Myocyte (in vitro differentiated cells): ENCODE measurements at places on chromosomes 6 and 20. TPM values are rescaled to one million over a fixed set of nuclear protein-coding genes. Genes with fewer than 3 reads are reported as not detected.

DNA sequence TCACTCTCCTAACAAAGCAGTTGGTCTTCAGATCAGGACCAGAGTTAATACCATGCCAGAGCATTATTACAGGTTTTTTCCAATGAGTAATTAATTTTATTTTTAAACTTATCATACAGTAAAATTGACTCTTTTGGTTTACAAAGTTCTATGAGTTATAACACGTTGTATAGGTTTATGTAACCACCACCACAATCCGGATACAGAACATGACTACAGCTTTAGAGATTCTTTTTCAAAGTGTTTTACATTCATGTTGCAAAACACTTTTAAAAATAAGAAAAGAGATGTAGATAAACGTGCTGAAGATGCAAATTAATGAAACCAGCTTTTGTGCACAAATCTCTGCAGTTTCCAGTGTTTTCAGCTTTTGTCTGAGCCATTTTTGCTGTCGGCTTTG lies 1.5 kb upstream of the TPBG start:
- DNase-seq, result no peak

GRCh38 chr6:56595490-56596122 lies 47.1 kb downstream of the DST start:
- DNase-seq, result peak; percentile 55

- DNase-seq, result no peak
Measured at GRCh38 chr6:70180183-70180900, 122.5 kb downstream of the COL9A1 start.

GRCh38 chr6:137894779-137895385 lies 27.8 kb downstream of the TNFAIP3 start:
- no peak for DNase-seq

- peak; percentile 31 for DNase-seq
Measured at GRCh38 chr6:116280161-116280932, 617 bp upstream of the TSPYL1 start.

DNA sequence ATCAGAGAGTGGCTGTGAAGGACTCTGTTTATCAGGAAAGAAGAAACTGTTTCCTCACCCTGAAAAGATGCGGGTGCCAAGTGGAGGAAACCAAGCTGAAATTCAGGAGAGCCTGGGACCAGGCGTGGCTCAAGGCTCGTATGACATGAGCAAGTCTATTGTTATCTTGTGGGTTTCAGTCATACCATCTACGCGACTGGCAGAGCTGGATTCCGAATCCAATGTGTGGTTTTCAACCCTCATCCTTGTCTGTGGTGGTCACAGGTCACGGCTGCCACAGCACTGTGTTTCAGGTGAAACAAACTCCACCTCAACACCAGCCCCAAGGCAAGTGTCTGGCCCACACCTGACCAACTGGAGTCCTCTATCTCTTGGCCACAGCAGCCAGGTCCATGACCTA lies 9.1 kb downstream of the MC3R start:
- DNase-seq, result peak; percentile 1

- DNase-seq, result no peak
Measured at GRCh38 chr20:33552519-33552918, 62.6 kb downstream of the CBFA2T2 start.

DNA sequence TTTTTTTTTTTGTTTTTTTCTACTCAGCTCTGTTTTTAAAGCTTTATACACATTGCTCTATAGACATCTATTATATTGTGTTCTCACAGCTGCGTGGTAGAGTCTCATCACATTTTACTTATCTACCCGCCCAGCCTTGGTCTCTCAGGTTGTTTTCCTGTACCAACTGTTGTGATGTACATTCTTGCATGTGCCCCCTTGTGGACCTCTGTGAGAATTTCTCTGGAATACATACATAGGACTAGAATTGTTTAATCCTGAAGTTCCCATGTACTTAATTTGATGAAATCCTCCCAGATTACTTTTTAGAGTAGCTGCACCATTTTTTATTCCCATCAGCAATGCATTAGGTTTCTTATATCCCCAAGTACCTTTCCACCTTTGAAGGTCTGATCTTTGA lies 40.4 kb upstream of the TINAG start:
- DNase-seq, result peak; percentile 48

DNA sequence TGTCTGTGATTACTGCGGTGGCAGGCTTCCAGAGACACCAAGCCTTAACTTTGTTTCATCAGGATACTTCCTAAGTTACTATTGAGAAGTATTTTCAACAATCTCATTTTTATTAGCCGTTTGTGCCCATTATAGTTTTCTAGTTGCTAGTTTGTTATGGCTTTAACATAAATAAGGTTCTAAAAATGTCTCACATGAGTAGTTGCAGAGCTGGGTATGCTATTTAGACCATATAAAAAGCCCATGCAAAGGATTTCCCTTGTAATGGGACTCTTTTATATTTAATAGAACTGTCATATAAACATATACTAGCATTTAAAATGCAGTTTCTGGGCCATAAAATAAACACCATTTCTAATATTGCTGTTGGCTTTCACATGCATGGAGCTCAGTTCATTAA lies 205.3 kb upstream of the TCF21 start:
- DNase-seq, result no peak

DNA sequence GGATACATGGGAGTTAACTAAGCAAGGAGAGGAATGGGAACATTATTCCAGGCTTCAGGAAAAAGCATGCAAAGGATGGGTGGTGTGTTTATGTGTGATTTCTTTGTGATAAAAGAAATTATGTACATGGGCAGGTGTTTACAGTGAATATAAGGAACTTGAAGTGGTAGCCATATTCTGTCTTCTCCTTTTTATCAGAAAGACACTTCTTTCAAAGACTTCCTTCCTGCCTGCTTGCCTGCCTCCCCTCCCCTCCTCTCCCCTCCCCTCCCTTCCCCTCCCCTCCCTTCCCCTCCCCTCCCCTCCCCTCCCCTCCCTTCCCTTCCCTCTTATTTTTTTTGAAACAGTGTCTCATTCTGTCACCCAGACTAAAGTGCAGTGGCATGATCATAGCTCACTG lies 14.4 kb downstream of the CYB5R4 start:
- DNase-seq, result no peak

DNA sequence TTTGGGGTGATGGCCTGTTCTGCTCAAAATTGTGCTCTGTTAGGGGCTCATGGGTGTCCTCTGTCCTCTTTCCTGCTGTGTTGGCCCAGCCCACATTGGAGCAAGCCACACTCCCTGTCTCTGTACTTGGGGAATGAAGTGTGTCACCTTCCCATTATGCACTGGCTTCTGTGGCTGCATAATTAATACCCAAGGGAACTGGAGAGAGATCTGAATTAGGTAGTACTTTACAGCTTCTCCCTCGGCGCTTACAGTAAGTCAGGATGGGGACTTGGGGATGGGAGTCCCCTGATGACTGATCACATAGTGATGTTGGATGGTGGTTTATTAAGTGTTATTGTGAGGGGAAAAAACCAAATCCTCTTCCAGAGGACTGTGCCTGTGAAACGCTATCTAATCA lies 116.6 kb downstream of the FOXO3 start:
- DNase-seq, result peak; percentile 50

DNA sequence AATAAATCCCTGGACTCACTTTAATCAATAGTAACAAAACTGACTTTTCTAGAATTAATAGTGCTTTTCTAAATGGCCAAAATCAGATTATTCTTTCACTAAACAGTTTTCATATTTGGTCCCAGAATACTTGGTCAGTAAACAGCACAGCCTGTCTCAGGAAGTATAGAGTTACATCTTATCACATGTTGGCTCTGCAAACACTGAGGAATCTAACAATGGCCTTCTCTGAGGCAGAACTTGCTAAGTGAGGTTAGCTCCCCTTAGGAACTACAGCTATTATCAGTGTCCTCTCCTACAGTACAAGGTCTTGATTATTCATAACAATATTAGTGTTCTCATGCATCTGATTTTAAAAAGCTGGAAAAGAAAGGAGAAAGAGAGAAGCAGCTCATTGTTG lies 1622.8 kb downstream of the HACE1 start:
- DNase-seq, result no peak

Gene CDKN1A
- 1,798 and 2,123 TPM in 2 replicates for total RNA-seq

Gene PTCHD4
- 19.2 and 26.4 TPM in 2 replicates for total RNA-seq

- DNase-seq, result no peak
Measured at GRCh38 chr6:75178757-75179156, 27.1 kb downstream of the COL12A1 start.

DNA sequence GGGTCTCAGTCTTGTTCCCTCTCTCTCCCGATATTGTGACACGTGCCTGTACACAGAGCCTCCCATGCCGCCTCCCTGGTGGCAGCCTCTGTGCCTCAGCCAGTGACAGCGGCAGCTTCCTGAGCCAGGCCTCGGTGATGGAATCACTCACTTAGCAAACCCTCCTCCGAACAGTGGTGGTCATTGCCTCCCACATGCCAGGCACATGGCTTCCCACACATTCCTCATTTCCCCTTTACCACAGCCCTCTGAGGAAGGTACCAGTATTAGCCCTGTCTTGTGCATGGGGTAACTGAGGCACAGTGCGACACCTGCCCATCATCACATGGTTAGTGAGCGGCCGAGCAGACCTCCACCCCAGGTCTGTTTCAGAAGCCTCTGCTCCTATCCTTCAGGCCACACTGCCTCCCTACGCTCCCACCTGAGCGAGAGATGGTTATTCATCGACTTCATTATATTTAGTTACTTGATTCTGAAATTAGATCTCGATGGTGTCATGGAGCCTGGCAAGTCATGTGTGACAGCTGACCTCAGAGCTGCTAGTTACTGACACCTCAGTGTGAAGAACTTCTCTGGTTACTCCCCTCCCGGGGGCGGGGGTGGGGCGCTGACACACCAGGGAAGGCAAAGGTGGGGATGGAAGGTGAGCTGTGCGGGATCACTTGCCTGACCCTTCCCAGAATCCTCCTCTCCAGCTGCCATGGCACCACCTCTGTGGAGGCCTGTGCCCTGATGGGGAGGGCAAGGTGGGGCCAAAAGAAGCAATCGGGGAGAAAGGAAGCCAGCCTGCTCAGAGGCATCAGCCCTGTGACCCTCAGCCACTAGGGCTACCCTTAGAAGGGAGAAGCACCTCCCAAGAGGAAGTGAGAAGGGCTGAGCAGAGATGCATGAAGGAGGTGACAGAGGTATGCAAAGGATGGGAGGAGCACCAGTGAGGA lies 17.9 kb downstream of the MDGA1 start:
- DNase-seq, result peak; percentile 81

Gene TOX2
- total RNA-seq, result 0.16 and 0.70 TPM in 2 replicates

DNA sequence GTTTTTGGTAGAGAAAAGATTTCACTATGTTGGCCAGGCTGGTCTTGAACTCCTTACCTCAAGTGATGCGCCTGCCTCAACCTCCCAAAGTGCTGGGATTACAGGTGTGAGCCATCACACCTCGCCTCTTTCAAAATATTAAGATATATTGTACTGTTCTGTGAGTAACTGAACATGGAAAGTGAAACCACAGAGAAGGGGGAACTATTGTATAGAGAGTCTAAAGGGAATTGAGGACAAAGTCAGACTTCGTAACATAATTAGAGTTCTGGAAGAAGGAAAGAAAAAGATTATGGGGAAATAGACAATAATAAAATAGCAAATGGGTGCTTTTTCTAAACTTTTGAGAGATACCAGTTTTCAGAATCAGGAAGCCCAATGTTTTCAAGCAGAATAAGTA lies 17.4 kb upstream of the AKAP7 start:
- DNase-seq, result no peak

DNA sequence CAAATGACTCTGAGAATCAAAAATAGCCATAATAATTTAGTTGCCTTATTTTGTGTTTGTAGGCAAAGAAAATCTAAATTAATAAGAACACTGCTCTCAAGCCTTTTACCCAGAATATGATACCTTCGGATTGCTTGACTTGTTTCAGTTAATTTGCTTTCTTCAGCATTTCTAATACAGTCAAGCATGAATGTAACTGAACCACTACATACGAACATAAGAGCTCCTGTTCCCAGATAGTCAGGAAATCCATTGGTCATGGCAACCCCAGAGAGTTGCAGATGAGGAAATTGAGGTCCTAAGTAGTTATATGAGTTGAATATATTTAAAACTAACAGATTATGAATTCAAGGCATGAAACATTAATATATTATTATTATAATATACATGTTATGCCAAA lies 2.9 kb downstream of the FRK start:
- DNase-seq, result no peak

DNA sequence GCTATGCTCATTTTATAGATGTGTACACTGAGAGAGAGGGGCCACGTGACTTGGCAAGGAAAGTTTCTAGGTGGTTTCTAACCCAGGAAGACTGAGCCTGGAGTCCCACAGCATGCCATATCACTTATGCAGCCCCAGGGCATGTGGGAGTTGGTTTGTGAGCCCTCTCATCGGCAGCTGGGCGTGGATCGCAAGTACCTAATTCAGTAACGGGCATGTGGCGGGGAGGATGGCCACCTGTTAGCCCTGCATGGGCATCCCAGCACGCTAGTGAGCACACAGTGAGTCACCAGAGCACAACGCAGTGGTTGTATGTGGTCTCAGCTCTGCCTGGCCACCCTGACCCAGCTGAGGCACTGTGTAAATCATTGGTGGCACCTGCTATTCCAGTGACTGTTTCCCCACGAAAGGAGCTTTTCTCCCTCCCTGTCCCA lies 88.3 kb downstream of the NINL start:
- peak; percentile 99 for DNase-seq

- no peak for DNase-seq
Measured at GRCh38 chr6:155115893-155116570, 120.9 kb downstream of the TIAM2 start.

Gene CCN6
- not detected in 2 replicates for total RNA-seq

DNA sequence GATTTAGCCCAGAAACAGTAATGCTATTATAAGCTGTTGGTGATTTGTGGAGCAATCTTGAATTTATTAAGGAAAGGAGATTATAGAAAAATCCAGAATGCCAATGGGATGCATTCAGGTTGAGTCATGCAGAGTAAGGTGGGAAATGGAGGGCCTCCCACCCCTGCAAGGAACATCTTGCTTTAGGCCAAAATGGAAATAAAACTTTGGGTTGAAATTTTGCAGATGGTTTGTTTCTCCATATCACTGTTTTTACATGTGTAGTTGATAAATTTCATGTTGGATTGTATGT lies 152.4 kb downstream of the BCAS1 start:
- no peak for DNase-seq

- no peak for DNase-seq
Measured at GRCh38 chr6:10140136-10140535, 274.7 kb downstream of the TFAP2A start.

DNA sequence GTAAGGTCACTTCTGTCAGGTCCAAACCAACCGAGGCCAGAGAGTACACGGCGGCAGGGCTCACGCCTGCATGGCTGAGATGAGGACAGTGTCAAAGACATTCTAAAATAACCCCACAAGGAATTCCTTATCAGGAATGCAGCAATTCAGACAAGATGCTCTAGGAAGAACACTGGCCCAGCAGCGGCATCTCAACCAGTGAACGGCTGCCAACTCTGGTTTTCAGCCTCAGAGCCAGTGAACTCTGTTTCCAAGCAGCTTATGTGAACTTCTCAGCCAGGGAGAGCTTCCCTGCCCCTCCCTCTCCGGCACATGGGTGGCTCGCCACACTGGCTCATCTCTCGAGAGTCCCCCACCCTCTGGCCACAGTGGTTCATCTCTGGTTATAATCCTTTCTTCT lies 36.9 kb downstream of the KCNQ2 start:
- no peak for DNase-seq

DNA sequence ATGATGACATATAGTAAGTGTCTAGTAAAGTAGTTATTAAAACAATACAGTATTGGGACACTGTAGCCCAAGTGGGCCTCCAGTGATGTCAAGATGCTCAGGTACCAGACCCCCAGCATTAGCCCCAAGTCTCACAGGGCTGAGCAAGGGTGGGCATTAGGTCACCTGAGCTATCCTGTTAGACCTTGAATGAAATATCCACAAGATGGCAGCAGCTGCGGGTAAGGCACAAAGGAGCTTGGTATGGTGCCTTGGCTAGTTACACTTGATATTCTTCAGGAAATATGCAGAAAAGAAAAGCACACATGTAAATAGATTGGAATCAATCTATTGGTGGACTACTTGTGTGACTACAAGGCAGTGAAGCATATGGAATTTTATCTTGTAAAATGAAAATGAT lies 701.8 kb upstream of the ADGRB3 start:
- DNase-seq, result no peak
